ENCODE measurements at places on chromosomes 1 and 21. TPM values are rescaled to one million over a fixed set of nuclear protein-coding genes. Genes with fewer than 3 reads are reported as not detected.

DNA sequence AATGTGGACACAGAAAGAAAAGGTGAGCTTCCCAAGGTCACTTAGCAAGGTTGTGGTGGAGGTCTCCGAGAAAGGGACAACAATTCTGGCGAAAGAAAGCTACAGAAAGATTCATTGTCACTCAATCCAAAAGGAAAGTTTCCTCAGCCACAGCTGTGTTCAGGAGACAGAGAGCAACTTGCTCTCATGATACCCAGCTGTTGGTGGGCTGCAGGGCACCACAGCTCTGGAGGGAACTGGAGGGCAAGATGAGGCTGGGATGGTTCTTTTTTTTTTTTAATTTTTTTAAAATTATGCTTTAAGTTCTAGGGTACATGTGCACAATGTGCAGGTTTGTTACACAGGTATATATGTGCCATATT is 50.7 kb upstream of the VTCN1 start:
- no peak overlapping the region for H3K4me3 ChIP-seq
- no peaks in the 10 kb centered on the region for H3K4me1 ChIP-seq

DNA sequence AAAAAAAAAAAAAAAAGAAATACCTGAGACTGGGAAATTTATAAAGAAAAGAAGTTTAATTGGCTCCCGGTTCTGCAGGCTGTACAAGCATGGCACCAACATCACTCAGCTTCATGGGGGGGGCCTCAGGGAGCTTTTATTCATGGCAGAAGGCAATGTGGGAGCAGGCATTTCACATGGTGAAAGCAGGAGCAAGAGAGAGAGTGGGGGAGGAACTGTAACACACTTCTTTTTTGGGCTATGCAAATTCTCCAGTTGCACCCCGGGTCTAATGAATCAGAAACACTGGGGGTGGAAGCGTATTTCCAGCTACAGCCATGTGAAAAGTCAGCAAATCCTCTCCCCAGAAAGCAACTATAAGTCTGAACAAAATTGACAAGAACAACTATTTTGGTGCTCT is 11.8 kb upstream of the SOD1 start:
- DNase-seq: no peak
- no peak overlapping the region for H3K4me3 ChIP-seq
- H3K27me3 ChIP-seq: no peaks in the 10 kb centered on the region
- no peak overlapping the region for H3K27ac ChIP-seq
- no peaks in the 10 kb centered on the region for H3K36me3 ChIP-seq

Gene CFH
- 30.8 TPM for polyA plus RNA-seq

Gene S100B
- 2.0 TPM for polyA plus RNA-seq

DNA sequence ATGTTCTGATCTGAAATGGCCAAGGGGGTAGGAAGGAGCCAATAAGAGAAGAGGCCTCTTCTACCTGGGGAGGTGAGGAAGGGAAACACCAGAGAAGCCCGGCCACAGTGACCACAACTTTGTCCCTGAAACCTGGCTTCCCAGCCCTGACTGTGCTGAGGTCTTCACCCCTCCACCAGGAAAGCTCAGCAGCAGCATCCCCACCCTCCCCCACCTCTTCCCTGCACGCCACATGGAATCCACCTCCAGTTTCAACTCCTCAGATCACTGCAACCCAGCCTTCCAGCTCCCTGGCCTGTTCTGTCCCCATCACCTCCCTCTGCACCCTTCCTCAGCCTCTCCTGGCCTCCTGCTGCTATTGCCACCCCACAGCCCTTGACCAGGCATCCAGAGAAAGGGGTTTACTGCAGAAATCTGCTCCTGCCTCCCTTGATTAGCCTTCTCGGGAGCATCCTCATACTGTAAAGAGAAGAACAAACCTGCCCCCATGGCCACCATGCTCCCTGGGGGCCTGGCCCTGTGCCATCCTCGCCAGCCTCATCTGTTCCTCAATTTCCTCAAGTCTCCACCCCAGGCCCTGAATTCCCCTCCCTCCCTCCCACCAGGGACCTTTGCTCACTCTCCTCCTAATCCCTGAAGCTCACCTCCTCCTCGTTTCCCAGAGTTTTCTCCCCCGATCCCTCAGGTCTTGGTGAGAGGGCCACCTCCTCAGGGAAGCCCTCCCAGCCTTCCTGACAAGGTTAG is 450.9 kb downstream of the MATN1 start:
- H3K27ac ChIP-seq: no peak overlapping the region
- H3K4me3 ChIP-seq: no peak overlapping the region
- H3K4me1 ChIP-seq: no peaks in the 10 kb centered on the region
- no peak for DNase-seq
- H3K27me3 ChIP-seq: peaks cover 16% of the 10 kb centered on the region

All from left lung (tissue), 14 donors.